ENCODE measurements at places on chromosomes 7 and 10. TPM values are rescaled to one million over a fixed set of nuclear protein-coding genes. Genes with fewer than 3 reads are reported as not detected.

GRCh38 chr10:111879969-111880368, 303.6 kb downstream of the GPAM start:
- H3K27me3 ChIP-seq: no peaks in the 10 kb centered on the region
- DNase-seq: no peak
- H3K4me1 ChIP-seq: no peaks in the 10 kb centered on the region
- no peak overlapping the region for H3K4me3 ChIP-seq
- H3K36me3 ChIP-seq: no peaks in the 10 kb centered on the region

Gene FAM24B
- 0.94 TPM for polyA plus RNA-seq

DNA sequence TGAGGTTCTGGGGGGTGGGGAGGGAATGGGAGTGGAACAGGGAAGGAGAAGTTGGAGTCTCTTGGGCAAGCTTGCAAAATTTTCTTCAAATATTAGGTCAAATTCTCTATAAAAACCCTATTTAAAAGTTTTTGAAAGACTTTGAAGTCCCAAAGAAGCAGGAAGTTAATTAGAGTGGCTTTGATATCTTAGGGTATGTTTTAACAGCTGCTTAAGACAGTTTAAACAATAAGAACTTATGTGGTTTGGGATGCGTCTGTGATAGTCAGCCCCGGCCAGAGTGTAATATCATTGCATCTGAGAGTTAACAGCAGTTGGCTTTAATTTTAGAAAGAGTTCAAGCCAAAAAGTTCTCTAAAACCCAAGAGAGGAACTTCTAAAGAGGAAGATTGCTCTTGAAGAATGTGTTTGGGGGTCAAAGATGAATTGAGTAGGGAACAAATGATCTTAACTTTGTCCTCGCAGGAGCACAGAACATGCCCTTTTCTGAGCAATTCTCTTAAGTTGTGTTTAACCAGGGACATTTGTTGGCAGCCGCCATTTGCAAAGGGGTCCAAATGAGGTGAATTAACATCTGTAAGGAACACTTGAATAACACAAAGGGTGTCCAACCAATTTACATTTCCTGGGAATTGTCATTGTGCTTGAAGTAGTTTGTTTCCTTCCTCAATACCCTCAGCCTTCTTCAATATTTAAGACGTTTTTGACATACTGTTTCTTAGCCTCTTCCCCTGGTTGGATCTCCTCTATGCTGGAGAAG, 182.4 kb downstream of the PTEN start:
- no peak overlapping the region for H3K27ac ChIP-seq
- H3K4me3 ChIP-seq: no peak overlapping the region
- H3K36me3 ChIP-seq: no peaks in the 10 kb centered on the region
- peaks cover 9% of the 10 kb centered on the region for H3K4me1 ChIP-seq
- DNase-seq: no peak

DNA sequence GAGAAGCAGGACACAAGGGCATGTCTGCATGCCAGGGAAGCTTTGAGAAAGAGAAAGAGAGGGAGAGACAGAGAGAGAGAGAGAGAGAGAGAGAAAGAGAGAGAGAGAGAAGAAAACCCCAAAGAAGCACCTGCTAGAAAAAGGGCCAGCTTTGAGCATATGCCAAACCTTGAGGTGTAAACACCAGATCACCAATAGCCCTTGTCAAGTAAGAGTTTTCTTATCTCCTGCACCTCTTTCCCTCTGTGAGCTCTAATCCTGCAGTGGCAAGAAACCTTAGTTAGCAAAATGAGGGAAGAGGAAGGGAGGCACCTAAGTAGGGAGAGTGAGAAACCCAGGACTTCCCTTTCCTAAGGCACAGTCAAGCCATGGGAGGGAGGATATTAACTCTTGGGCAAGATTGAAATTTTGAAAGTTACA, 11.3 kb upstream of the TRDMT1 start:
- no peak overlapping the region for H3K27ac ChIP-seq
- H3K27me3 ChIP-seq: no peaks in the 10 kb centered on the region
- H3K4me1 ChIP-seq: peaks cover 4% of the 10 kb centered on the region
- DNase-seq: no peak
- no peaks in the 10 kb centered on the region for H3K36me3 ChIP-seq

Gene AKR1C4
- polyA plus RNA-seq: not detected

GRCh38 chr7:130180571-130181262, 24.5 kb downstream of the TMEM209 start:
- H3K4me3 ChIP-seq: no peak overlapping the region
- no peaks in the 10 kb centered on the region for H3K27me3 ChIP-seq
- H3K4me1 ChIP-seq: no peaks in the 10 kb centered on the region
- no peak for DNase-seq
- H3K36me3 ChIP-seq: peaks cover 26% of the 10 kb centered on the region

Gene ADAM12
- polyA plus RNA-seq: 0.51 TPM

Gene DKK1
- polyA plus RNA-seq: 11.1 TPM

Data from cardiac muscle cell (in vitro differentiated cells and primary cell).